ENCODE measurements at places on chromosomes 16 and 17.

DNA sequence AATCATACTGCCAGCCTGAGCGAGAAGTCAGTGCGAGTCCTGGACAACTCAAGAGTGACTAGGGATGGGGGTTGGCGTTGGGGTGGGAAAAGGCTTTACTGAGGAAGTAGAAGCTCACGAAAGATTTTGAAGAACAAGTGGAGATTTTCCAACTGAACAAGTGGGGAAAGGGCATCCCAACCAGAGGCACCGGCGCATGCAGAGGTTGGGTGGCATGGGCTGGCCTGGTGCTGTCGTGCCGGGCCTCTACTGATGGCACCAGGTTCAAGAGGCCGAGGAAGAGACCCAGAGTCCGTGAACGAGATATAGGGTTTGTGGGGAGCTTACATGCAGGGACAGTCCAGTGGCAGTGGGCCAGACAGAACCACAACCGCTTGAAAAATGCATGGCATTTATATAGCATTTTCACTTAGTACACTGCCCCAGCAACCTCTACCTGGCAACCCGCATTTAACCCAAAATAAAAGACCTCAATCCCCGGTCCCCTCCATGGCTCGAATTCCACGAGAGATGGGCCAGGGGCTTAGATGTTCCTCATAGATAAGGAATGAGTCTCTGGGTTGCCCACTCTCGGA is 7.7 kb upstream of the ITGA3 start:
- DNase-seq = no peak

GRCh38 chr16:5234295-5235050 is 136.9 kb upstream of the EEF2KMT start:
- no peak for DNase-seq

- DNase-seq = peak; percentile 60
Observed at GRCh38 chr17:43766413-43767052, 7.9 kb upstream of the SOST start.

DNA sequence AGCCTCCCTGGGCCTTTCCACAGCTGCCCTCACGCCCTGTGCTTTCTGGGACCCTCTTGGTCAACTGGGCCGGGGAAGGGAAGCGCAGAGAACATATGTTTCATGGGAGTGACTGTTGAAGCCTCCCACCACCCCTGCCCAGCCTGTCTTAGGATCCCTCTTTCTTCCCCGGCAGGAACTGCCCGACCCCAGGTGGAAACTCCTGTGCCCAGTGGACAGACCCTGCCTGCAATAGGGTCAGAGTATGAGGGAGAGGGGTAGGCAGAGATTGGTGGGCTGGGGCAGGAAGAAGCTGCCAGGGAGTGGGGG is 10.5 kb downstream of the HEXIM2 start:
- DNase-seq = no peak
